ENCODE measurements at places on chromosomes 1 and 21. TPM values are rescaled to one million over a fixed set of nuclear protein-coding genes. Genes with fewer than 3 reads are reported as not detected.

The ZNF124 gene
- 13.5 TPM for polyA plus RNA-seq

- no peak for DNase-seq
- H3K4me3 ChIP-seq = no peak overlapping the region
- H3K4me1 ChIP-seq = no peaks in the 10 kb centered on the region
- no peak overlapping the region for H3K27ac ChIP-seq
- H3K36me3 ChIP-seq = no peaks in the 10 kb centered on the region
Measured at GRCh38 chr1:200625381-200625824, 4.9 kb upstream of the KIF14 start.

DNA sequence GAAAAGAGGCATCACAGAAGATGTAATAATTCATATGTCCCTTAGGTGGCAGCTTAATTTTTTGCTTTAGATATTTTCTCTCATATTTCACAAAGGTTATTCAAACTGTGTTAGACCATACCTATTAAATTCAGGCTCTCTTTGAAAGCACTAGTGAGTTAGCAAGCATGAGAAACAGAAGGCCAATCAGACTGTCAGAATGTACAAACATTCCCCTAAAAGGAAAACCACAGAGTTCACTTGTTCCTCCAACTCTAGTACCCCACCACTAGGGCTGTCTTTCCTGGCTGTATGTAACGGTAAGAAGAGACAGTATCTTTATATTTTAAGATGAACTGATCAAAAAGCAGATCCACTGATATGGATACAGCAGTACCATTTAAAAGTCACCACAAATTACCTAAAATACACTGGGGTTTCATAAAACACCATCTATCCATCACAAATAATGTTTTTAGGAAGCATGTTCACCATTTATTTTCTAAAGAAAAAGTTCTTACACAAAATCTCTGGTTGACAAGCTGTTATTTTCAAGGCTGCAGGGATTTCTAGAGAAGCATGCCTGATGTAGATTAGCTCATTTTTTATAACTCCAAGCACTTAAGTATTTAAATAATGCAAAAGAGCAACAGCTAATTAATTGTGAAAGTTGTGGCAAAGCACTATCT is 1.8 kb downstream of the ARPC5 start:
- H3K4me1 ChIP-seq = peaks cover 9% of the 10 kb centered on the region
- peak overlapping the region; percentile 58 for H3K27ac ChIP-seq
- peak overlapping the region; percentile 92 for H3K4me3 ChIP-seq

DNA sequence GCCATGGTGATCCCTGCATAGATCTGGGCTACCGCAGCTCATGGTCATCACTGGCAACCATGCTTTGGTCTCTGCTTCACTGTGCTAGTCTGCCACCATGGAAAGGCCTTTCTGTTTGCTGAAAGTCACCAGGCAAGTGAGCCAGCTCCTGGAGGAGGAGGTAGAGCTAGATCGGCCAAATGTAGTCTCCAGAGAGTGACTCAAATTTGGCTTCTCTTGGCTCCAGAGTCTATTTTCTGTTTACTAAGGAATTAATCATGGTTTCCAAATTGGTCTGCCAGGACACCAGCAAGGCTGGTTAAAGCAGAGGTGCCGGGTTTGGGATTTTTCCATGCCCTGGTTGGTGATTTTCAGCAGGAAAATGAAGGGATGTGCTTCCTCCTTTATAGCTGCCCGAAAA is 52.7 kb upstream of the IVNS1ABP start:
- DNase-seq = no peak
- H3K4me3 ChIP-seq = no peak overlapping the region
- H3K4me1 ChIP-seq = peaks cover 5% of the 10 kb centered on the region
- no peaks in the 10 kb centered on the region for H3K36me3 ChIP-seq

DNA sequence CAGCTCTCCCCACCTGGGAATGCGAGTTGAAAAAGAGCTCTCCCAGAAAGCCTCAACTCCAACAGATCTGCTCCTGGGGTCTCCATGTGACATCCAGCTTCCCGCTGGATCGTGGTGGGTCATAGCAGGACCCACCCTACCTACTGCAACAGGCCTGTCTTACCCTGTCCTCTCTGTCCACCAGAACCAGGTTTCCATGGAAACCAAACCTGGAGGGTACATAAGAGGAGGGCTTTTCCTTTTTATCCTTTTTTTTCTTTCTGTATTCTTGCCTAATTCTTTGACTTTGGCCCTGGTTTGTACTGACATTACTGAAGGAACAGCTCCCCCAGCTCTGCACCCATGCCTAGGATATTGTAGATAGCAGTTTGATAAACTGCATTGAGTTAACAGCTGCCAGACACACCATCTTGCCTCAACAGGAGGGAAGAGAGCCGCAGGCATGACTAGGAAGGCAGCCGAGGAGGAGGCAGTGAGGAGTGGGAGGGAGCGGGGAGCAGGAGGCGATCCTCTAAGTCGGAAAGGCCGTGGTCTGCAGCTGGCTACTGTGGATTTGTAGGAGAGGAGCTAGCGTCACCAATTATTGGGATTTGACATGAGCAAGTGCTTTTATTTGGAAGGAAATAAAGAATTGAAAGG is 9.7 kb upstream of the FMOD start:
- H3K27ac ChIP-seq = no peak overlapping the region
- no peaks in the 10 kb centered on the region for H3K27me3 ChIP-seq

GRCh38 chr1:22975694-22976093 is 3.0 kb upstream of the LACTBL1 start:
- H3K4me1 ChIP-seq = no peaks in the 10 kb centered on the region
- DNase-seq = no peak
- H3K4me3 ChIP-seq = no peak overlapping the region
- no peaks in the 10 kb centered on the region for H3K36me3 ChIP-seq
- peaks cover 3% of the 10 kb centered on the region for H3K27me3 ChIP-seq
- no peak overlapping the region for H3K27ac ChIP-seq

All from large intestine (tissue), 12 donors.